ENCODE measurements at places on chromosomes 1 and 21.

- peak; percentile 73 for DNase-seq
Measured at GRCh38 chr1:145891587-145892485, 6.2 kb upstream of the ANKRD35 start.

DNA sequence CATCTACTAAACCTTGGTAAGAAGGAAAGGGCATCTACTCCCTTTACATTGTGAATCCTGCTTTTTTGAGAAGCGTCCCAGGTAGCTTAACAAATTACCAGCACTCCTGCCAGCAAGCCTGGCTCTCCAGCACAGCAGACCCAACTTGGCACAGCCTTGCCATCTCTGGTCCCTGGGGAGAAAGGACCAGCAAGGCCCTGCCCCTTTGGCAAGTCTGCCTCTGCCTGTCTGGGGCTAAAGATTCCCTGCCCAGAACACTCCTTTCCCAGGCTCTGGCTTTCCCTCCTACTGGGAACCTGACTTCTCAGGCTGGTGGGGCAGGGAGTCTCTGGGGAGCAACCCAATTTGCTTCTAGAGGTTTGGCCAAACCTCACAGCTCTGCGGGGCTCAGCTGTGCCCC is 68.5 kb downstream of the ATP2B4 start:
- no peak for DNase-seq

- no peak for DNase-seq
Measured at GRCh38 chr1:234853906-234854644, 244.1 kb upstream of the IRF2BP2 start.

- DNase-seq: no peak
Measured at GRCh38 chr1:196873385-196873784, 14.5 kb upstream of the CFHR4 start.

DNA sequence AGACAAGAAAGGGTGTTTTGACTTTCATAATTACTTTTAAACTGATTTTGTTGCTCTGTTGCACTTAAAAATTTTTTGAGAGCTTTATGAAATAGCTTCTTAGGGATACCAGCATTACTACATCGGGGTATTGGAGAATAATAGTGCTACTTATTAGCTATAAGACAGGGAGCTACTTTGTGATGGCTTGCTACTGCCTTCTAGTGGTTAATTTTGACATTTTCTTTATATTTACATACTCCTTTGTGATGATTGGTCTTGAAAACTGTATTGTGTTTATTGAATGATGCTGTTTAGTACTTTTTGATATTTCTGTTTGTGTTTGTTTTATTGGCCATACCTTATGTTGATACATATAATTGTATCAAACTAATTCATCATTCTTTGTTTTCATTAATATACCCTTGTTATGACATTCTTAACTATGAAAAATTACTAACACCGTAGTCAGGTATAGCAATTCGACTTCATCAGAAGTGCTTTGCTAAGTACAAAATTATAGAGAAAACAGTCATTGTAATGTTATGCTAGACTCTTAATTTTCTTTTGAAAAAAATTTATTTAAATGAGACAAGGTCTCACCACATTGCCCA is 85.5 kb downstream of the CLIC4 start:
- DNase-seq: no peak

GRCh38 chr21:44626262-44626661 is 631 bp upstream of the KRTAP10-9 start:
- no peak for DNase-seq

DNA sequence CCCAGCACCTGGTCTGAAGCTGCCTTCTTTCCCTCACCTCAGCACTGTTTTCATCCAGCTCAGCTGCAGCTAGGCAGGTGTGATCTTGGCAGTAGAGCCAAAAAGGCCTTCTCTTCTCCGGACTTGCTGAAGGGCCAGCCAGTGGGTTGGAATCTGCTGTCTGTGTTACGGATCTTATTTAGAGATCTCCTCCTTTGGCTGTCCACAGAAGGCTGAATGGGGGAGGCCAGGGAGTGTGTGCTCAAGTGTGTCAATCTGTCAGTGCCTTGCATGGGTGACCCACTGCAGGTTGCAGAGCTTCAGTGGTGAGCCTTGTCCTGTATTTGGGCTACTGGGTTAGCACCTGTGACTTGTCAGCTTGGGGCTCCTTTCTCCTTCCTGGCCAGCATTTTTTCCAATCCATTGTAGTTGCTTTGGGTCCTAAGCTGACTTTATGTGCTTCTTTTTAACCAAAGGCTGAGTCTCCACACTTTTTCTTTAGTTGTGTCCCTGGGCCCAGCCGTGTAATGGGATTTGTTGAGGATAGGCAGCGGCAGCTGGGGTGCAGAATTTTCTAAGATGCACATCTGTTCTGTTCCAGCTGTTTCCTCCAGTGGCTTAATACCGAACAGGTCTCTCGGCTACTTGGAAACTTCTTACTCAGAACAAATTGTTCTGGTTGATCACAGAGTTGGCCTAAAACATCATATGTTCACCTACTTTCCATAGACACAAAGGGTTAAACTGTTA is 126.8 kb downstream of the PEX14 start:
- no peak for DNase-seq
